ENCODE measurements at places on chromosomes 7 and 10.

- peak; percentile 84 for DNase-seq
Measured at GRCh38 chr10:97584060-97584797, at the start of gene HOGA1. Gene HOGA1, plus strand, starts transcription at chr10:97584389. Its CDS starts 315 bp downstream, at chr10:97584704.

- no peak for DNase-seq
Measured at GRCh38 chr7:77309714-77310220, 106.4 kb downstream of the GSAP start.

- DNase-seq: no peak
Measured at GRCh38 chr7:27962273-27962672, 218.3 kb downstream of the JAZF1 start.

DNA sequence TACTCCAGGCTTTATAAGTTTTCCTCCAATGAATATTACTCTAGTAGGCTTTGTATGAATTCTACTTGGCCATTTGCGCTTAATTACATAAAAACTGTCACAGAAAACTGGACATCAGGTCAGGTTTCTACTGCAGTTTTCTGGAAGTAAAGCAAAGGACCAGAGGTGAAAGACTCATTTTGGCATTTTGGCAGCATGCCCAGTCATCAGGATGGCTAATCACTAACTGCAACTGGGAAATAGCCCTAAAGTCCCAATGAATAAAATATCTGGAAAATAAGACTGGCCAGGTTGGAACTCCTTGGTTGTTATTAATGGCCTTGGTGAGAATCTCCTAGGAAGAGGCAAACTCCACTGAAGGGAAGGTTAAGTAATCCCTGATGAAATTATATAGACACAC is 75.5 kb downstream of the COPG2 start:
- no peak for DNase-seq

GRCh38 chr10:3422282-3422681 is 249.7 kb upstream of the PITRM1 start:
- no peak for DNase-seq

GRCh38 chr10:61130366-61130765 is 186.4 kb upstream of the RHOBTB1 start:
- DNase-seq: no peak

GRCh38 chr7:85160223-85160622 is 26.6 kb downstream of the SEMA3D start:
- DNase-seq: no peak

DNA sequence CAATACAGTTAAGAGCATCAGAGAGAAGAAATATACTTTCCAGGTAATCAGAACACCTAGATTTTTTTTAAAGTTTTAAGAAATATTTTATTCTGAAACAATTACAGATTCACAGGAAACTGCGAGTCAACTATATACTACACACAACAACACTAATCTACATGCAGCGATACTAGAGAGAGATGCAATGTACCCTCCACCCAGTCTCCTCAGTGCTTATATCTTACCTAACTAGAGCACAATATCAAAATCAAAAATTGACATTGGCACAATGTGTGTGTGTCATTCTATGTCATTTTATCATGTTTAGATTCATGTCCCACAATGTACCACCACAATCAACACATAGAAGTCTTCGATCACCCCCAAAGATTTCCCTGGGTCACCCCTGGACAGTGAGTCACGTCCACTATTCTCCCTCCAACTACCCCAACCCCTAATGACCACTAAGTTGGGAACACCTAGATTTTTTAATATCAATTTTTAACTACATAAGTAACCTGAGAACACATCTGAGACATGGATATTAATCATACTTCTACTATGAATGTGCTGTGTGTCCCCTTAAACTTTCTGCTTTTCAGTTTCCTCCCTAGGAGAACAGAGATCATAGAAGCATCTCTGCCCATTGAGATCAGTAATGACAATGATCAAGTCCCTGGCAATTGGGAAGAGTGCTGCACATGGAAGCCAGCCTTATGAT is 86.5 kb downstream of the GSAP start:
- no peak for DNase-seq

DNA sequence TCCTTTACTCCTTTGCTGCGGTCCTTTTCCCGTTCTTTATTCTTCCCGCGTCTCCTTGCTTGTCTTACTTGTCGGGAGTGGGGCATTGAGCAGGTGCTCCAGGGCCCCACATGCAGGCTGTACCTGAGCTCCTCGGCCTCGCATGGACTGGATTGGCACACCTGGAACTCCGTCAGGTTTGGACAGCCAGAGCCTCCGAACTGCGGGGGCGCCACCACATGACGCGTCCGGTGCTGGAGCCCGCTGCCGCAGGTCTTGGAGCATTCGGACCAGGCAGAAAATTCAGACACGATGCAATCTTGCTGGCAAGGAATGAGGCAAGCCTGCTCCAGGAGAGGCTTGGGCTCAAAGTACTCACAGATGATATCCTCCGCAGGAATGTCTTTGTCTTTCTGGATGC is 195.7 kb downstream of the THSD7A start:
- DNase-seq: no peak

- no peak for DNase-seq
Measured at GRCh38 chr10:115710136-115710535, 562.9 kb downstream of the GFRA1 start.

DNA sequence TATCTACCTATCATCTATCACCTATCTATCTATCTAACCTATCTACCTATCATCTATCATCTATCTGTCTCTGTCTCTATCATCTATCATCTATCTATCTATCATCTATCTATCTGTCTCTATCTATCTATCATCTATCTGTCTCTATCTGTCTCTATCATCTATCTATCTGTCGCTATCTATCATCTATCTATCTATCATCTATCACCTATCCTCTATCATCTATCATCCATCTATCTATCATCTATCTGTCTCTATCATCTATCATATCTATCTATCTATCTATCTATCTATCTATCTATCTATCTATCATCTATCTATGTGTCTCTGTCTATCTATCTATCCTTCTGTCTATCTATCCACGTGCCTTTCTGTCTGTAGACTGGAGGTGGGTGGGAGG is 59.5 kb upstream of the FAM20C start:
- DNase-seq: no peak

- DNase-seq: no peak
Measured at GRCh38 chr7:26213807-26214515, 12.4 kb downstream of the CBX3 start.

DNA sequence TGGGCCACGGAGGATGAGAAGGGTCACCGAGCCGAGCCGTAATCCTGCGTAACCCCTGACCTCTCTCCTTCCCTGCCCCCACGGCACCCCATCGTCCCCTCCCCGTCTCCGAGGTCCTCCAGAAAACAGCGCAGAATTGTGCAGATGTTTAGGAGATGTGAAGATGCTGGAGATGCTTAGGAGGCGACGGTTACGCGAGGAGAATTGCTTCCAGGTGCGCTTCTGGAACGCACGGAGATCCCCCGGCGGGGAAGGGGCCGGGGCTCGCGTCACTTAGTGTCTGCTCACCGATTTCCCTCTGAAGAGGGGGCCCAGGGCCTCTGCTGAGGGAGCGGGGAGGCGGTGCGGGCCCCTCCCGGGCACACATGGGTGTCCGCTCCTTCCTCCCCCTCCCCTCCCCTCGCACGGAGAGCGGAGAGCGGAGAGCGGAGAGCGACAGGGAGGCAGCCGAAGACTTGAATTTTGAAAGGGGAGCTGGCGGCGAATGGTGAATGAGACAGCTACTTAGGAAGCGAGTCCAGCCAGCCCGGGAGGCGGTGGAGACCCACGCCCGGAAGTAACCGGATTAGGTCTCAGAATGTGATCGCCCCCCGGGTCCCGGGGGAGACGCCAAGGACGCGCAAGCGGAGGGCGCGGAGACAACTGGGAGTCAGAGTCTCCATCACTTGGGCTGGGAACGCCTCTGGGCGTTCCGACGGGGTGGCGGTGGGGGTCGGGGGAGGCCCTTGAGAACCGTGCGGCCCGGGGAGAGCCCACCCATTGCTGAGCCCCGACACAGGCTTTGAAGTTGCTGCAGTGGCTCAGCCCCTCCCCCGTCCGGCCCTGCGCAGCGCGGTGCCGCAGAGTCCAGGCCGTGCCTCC is 8.7 kb upstream of the EN2 start:
- DNase-seq: no peak

- no peak for DNase-seq
Measured at GRCh38 chr7:103967401-103967800, 22.1 kb downstream of the RELN start.

GRCh38 chr7:69962186-69963065 is 364.2 kb downstream of the AUTS2 start:
- peak; percentile 43 for DNase-seq

DNA sequence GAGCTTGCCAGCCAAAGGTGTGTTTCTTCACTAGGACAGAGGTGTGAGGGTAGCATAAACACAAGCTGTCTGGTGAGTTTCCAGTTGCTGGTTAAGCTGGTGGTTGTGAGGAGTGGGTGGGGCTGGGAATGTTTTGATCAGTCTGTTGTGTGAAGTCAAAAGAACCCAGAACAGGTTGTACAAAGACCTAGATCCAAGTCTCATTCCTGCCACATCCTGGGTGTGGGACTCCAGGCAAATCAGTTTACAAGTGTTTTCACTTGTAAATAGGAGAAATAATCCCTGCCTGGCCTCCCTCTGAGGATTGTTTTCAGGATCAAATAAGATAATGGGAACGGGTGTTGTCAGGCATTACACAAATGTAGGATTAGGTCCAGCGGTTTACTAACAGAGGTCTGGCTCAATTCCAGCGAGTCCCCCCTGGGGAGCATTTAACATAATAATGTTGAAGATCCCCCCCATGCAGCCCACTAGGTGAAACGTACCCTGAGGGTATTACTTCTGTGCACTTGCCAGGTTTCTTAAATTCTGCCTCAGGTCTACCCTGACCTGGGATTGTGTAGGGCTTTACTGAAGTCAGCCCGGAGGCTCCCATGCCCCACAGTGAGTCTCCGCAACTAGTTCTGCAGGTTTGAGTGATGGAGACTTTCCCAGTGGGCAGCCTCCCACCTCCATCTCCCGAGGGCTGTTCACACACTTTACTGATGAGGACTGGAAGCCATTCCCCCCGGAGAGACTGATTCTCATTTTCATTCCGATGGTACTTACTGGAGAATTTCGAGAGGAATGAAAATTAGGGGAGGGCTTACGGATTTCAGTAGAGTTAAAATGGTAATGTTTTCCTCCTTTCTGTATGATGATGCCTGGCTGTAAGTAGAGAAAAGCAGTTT is 2.7 kb upstream of the FRAT2 start:
- no peak for DNase-seq

- no peak for DNase-seq
Measured at GRCh38 chr7:73830681-73831583, at the start of gene CLDN4. Gene CLDN4, plus strand, starts transcription at chr7:73830996. Its CDS starts 206 bp downstream, at chr7:73831202.

- no peak for DNase-seq
Measured at GRCh38 chr10:28370107-28370835, 67.4 kb upstream of the MPP7 start.

DNA sequence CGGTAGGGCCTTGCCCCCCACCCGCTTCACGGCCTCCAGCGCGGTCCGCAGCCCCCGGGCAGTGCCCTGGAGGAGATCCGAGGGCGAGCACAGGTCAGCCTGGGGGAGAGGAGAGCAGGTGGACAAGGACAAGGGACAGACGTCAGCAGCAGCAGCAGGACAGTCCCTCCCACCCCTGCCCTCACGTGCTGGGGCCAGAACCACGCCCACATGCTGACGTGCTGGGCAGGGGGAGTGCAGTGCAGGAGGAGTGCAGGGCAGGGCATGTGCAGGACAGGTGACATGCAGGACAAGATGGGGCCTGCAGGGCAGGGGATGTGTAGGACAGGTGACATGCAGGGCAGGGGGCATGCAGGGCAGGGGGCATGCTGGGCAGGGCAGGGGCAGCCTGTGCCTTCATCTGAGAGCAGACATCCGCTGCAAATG is 1.5 kb upstream of the SAP25 start:
- no peak for DNase-seq

GRCh38 chr7:28792858-28793257 is 165.3 kb downstream of the TRIL start:
- DNase-seq: no peak

GRCh38 chr7:17951742-17952254 is 11.5 kb upstream of the SNX13 start:
- no peak for DNase-seq

- no peak for DNase-seq
Measured at GRCh38 chr7:89731751-89732445, 422.4 kb upstream of the STEAP1 start.

GRCh38 chr10:24528946-24529345 is 194.7 kb downstream of the ARHGAP21 start:
- DNase-seq: no peak

DNA sequence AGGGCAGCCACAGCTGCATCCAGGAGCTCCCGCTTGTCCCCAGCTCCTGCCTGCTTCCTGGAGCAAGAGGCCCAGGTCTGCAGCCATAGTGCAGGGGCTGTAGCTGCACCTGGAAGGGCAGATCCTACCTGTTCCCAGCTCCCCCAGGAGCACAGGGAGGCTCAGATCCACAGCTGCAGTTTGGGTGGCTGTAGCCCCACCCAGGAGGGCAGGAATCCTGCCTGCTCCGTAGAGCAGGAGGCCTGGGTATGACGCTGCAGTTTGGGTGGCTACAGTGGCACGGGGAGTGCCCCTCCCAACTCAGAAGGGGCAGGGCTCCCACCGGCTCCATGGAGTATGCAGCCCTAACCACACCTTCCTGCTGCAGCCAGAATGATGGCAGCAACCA is 26.7 kb upstream of the CDCA7L start:
- DNase-seq: no peak

- no peak for DNase-seq
Measured at GRCh38 chr7:38329340-38329739, 55.9 kb upstream of the TARP start.

- no peak for DNase-seq
Measured at GRCh38 chr7:45593121-45593541, 19.0 kb downstream of the ADCY1 start.

- peak; percentile 32 for DNase-seq
Measured at GRCh38 chr7:102303669-102304422, 17.2 kb downstream of the SH2B2 start.

GRCh38 chr10:5810225-5810624 is 3.0 kb downstream of the GDI2 start:
- no peak for DNase-seq

DNA sequence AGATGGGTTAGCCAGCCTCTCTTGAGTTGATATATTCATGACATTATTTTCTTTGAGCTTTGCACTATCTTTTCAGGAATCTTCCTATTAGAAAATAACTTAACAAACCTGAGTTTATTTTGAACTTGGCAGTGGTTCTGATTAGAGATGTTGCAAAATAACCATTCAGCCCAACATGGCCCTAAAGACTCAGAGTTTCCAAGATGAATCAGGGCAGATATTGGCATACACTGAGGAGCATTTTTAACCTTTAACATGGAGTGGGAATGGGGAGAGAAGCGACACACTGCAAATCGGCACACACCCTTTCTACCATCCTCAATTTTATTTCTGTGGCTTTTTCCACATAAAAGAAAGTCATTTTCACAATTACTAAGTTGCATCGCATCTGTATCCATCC is 190.8 kb downstream of the TRIL start:
- DNase-seq: no peak

Data from DMS 273 treated with DMSO at 0.1 percent for 48 hours (cell line).